Anterior cingulate cortex (tissue), 58 donors: ENCODE measurements at places on chromosomes 6 and 20.
A peak's percentile ranks its signal among the peaks of the same experiment; 100 is the strongest.

DNA sequence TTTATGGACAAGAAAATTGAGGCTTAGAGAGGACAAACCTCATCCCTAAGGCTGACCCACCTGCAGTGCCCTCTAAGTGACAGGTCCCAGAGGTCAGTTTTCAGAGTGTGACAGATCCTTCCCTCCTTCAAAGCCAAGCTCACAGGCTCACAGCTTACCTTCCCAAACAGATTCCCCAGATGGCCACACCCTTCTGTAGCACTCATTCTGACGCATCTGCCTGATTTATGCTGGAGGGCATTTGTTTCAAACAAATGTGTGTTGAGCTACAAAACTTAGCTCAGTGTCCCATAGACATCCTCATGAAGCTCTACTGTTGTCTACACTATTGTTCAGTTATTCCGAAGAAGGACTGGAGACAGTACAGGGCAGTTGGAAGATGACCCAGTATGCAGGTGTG, 60.6 kb upstream of the RIN2 start:
- no peak for DNase-seq

- no peak for DNase-seq
Measured at GRCh38 chr20:44911264-44911921, 1.5 kb downstream of the PABPC1L start.

GRCh38 chr6:5486214-5486613, 224.9 kb downstream of the FARS2 start:
- DNase-seq, result no peak

DNA sequence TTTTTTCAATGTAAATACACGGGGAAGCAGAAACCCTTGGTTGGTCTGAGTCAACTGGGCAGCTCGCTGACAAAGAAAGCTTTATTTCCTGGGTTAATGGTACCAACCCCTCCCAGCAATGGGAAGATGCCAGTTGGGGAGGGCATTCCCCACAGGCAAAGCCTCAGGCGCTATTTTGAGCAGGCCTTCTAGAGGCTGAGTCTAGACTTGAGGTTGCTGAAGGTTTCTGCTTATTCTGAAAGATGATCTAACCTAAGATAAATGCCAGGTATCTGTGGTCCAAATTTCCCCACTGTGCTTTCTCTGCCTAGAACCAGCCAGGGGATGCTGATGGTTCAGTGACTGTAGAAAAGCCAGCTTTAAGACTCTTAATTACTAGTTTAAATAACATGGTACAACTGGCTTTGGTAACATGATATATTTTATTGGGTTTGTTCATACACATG, 172.5 kb upstream of the JARID2 start:
- DNase-seq, result peak; percentile 20

DNA sequence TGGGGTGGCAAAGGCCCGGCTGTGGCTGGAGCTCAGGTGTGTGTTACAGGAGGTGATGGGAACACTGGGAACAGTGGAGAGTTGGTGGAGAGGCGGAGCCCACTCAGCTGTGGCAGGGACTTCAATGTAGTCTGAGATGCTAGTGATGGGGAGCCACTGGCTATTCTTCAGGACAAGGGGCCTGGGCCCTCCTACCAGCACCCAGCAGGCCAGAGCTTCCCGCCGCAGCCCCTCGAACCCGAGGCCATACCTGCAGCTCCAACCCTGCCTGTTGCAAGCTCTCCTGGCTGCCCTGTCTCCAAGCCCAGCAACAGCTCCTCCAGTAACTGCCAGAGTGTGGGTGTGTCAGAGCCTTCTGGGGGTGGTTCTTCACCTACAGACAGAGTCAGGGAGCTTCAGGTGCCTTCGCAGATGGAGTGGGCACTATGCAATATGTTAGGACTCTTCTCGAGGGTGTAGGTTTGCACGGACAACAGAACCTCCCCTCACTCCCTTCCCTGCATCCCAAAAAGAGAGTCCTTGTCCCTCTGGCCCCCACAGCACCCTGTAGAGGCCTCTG, 146.2 kb upstream of the MLN start:
- no peak for DNase-seq

GRCh38 chr6:73548458-73549446, 27.9 kb upstream of the EEF1A1 start:
- DNase-seq, result no peak

GRCh38 chr20:17635332-17636244, 46.5 kb downstream of the RRBP1 start:
- no peak for DNase-seq

DNA sequence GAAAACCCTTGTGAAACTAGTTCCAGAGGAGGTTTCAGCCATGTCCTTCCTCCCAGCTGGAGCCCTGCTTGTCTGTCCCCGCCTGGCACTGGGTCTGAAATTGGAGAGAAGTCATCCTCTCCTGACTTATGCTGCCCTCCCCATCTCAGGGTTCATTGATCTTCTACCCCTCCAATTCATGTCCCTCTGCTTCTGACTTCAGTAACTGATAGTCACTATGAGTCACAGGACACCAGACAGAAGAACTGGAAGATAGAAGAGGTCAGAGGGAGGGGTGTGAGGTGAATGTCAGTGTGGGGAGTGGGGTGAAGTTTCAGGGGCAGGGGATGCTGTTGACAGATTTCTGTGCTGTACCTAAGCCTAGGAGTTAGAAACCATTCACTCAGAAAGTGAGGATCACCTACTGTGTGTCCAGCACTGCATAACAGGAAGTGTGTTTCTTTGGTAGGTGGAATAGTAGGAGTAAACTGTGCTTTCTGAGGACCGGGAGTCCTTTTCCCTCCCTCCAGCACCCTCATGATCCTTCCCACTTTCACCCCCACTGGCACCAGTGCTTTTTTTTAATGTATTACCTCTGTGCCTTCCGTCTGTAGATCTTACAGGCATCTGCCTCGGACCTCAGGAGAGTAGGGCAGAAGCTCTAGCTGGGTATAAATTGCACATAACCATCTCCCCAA, 627 bp upstream of the RPP21 start:
- DNase-seq, result no peak

DNA sequence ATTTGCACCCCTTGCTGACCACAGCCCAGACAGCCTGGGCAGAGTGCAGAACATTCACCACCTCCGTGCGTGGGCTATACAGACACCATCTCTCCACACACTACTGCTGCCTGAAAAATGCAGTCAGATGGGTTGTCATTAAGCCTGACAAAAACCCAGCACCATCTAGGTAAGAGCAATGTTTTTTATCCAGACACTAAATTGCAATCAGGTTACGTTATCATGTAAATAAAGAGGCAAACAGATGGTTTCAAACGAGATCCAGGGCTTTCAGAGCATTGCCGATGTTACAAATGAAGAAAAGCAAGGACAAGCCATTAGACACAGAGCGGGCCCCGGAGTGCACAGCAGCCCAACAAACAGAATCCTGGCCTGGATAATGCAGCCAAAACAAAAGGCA, 269.6 kb downstream of the PKHD1 start:
- DNase-seq, result no peak

- no peak for DNase-seq
Measured at GRCh38 chr20:37341632-37342031, 4.3 kb upstream of the SRC start.

GRCh38 chr6:134821397-134821796, 128.5 kb downstream of the ALDH8A1 start:
- no peak for DNase-seq

DNA sequence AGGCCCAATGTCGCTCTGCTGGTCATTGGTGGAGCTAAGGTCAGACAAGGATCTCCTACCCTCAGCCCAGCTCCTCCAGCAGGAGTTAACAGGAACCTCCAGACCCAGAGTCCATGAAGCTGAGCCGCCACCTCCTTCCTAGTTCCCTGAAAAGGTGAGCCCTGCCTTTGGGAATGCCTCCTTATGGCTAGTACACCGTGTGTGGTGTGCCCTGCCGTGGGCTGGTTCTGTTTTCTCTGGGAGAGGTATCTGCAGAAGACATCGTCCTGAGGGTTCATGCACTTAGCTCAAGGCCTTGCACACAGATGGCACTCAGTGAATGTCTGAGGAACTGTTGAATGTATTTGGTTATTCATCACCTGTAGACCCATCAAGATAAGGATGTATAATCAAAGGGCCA, 15.3 kb downstream of the BANF2 start:
- no peak for DNase-seq

GRCh38 chr20:40942006-40942405, 86.6 kb upstream of the TOP1 start:
- no peak for DNase-seq

DNA sequence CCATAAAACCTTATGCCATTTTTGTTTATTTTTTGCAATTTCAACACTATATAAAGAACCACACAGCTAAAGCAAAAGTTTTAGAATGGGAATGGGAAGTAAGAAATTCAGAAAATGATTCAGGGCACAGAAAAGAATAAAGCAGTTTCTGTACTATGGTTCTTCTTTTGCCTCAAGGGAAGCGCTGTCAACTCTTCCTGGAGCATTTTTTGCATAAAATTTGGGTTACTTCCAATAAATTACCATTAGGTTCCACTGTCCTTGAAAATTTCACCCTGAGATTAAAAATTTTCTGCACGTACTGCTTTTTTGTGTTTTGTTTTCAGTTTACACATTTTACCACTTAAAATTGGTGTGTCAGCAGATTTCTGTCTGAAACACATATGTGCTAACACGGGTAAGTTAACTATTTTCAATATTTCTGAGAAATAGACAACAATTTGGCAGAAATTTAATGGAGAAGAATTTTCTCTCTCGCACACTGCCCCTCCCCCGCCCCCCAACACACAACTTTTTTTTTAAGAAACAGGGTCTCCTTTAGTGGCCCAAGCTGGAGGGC, 79.6 kb downstream of the ADAT2 start:
- DNase-seq, result no peak
